ENCODE measurements at places on chromosomes 3 and 15. TPM values are rescaled to one million over a fixed set of nuclear protein-coding genes. Genes with fewer than 3 reads are reported as not detected.
A peak's percentile ranks its signal among the peaks of the same experiment; 100 is the strongest.

Gene RTP3
- 0.07 TPM for total RNA-seq

GRCh38 chr3:51340989-51341636 lies 44.0 kb upstream of the MANF start:
- no peak for DNase-seq

Gene CHRM5
- total RNA-seq = not detected

DNA sequence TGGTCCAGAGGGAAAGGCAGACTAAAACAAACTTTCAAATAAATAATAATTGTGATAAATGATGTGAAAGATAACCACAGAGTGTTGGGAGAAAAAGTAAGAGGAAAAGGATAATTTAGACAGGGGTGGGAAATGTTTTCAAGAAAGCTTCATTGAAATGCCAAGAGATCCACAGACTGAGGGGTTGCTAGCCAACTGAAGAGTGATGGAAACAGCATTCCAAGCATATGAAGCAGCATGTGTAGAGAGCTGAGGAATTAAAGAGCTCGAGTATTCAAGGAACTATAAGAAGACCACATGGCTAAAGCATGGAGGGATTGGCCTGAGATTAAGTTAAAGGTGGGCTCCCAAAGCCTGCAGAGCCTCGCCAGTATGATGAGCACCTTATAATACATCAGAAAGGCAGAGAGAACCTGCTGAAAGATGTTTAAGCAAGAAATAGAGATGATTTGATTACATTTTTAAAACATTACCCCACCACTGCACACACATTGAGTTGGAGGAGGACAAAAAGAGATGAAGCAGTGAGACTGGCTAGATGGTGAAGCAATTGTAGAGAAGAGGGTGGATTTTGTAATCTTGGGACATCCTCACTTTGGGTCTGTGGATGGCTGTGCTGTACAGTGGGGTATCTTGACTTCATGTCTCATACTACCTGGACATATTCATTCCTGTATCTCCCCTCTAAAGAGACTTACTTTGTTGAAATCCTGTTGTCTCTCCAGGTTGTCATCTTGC lies 100.8 kb downstream of the STAC start:
- DNase-seq = no peak

DNA sequence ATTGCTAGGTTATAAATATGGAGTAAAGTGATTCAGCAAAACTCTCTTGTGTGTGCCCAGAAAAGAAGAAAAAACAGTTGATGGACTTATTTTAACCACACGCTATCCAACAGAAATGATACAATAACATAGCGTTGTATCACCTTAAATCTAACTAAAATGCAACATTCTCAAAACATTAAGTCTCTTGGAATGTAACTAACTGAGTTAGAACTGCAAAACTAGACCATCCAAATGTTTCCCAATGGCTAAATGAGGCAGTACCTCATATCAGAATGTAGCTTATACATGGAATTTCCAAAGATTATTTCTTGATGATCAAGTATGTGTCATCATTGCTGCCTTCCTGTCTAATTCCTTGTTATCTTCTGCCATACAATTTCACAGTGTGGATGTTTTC lies 187.9 kb downstream of the CNTN3 start:
- DNase-seq = no peak

- DNase-seq = no peak
These were observed 186.4 kb downstream of the FAM43A start for GRCh38 chr3:194871864-194872668.

Gene PDZRN3
- total RNA-seq = 7.4 TPM

GRCh38 chr3:78887029-78887428 lies 880.8 kb downstream of the ROBO1 start:
- no peak for DNase-seq

DNA sequence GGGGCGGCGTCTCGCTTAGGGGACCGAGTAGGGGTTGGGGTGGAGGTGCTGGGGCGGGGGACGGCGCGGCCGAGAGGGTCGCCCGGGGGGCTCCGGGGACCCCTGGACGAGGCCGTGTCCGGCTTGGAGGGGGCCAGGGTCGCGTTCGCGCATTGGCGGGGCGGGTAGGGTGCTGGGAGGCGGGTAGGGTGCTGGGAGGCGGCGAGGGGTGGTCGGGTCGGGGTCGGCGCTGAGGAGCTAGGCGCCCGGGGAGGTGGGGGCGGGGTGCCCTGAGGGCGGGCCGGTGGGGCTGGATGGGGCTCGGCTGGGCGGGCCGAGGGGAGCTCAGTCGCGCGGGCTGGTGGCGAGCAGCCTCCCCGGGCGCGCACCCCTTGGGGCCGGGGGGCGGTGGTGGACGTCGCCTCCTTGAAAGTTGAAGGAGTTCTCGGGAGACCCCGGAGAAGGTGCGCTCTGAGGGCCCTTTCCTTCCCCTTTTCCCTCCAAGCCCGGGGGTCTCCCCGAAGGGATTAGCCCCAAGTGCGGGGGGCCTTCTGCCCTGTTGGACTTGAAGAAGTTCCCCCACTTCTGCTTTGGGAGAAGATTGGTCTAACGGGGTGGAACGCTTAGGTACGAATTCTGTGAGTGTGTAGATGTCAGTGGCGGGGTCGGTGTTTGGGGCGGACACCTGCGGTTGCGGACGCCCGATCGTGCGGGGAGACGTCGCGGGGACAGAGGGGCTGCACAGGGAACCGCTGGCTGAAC lies 543 bp downstream of the MEF2A start:
- DNase-seq = peak; percentile 68

DNA sequence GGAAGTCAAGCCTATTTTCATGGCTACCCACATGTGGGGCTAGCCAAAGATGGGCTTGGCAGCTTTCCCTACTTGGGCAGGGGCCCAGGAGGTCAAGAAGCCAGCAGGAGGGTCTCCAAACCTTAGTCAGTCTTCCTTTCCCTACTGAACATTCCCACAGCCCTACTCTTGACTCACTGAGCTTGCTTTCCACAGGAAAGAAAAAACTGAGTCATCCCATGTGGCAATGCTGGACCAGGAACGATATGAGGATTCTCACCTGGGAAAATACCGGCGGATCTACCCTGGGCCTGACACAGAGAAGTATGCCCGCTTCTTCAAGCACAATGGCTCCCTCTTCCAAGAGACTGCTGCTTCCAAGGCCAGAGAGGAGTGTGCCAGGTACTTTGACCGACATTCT lies 3.7 kb upstream of the NGRN start:
- no peak for DNase-seq

DNA sequence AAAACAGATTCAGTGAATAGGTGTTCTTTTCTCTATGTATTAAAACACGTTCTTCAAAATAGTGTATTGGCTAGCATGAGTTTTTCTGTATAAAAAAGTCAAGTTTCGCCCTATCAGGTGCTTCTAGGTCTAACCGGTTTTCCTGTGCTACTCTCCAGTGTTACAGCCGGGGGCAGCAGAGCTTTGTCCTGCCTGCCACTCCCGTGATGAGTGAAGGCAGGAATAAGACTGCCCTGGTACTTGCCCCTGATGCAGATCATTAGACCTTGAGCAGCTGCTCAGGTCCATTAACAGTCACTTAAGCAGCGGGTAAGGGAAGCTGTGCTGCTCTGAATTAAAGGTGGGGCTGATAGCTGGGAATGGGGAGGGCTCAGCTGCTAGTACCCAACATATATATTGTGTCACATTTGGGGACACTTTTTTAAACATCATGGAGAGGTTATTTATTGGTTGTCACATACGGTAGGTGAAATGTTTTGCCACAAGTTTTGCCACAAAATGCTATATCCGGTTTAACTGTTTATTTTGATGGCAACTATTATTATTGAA lies 1.3 kb upstream of the UNC13C start:
- peak; percentile 44 for DNase-seq

DNA sequence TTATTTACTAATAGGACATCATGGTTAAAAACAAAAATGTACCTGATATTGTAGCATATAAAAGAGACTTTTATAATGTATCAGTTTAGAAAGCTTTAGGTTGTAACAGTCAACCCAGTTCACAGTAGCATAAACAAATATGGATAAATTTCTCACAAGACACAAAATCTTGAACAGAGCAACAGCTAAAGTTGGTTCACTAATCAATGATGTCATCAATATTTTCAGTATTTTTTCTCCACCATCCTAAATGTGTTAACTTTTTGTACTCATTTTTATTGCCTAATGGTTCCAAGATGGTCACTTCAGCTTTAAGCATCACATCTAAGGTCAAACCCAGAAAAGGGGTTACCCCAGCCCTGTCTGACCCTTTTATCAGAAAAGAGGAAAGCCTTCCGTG lies 21.2 kb upstream of the NRG4 start:
- no peak for DNase-seq

Gene GNAT1
- total RNA-seq = not detected

DNA sequence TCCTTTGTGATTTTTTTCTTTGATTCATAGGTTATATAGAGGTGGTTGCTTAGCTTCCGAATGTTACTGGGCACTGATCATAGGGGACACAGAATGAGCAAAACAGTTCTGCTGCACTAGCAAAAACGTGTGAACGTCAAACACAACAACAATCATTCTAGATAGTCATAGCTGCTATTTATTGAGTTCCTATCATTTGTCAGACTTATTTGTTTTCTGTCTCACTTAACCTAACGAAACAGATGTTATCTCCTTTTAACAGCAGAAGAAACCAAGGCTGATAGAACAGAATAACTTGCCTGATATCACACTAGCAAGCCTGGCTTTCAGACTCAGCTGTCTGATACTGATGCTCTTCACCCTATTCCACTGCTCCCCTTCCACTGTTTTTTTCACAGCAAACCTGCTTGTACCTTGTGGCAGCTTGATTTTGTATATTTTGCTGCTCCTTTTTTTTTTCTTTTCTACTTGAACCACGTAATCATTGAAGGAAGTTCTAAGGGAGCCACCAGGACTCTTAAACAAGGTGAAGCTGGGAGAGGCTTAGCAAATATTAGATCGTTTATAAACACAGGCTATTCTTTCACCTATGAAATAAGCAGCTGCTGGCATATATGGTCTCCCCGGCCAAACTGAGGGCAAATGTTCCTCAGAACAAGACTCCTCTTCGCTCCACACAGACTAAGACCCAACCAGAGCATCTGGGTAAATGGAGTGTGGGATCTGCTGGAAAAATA lies 78.8 kb downstream of the MCF2L2 start:
- no peak for DNase-seq

DNA sequence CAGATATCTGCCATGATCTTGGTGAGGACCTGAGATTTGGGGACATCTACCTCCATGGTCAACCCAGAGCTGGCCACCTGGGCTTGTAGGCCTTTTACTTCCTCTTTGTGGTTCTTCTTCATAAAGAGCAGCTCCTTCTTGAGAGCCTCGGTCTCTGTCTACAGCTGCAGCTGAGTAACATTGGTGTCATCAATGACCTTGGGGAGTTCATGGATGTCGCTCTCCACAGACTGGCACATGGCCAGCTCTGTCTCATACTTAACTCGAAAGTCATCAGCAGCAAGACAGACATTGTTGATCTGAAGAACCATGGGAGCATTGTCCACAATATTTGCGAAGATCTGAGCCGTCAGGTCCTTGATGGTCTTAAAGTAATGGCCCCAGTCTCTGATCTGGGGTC lies 15.7 kb upstream of the RASA2 start:
- no peak for DNase-seq

Gene KIF23
- 68.6 TPM for total RNA-seq

DNA sequence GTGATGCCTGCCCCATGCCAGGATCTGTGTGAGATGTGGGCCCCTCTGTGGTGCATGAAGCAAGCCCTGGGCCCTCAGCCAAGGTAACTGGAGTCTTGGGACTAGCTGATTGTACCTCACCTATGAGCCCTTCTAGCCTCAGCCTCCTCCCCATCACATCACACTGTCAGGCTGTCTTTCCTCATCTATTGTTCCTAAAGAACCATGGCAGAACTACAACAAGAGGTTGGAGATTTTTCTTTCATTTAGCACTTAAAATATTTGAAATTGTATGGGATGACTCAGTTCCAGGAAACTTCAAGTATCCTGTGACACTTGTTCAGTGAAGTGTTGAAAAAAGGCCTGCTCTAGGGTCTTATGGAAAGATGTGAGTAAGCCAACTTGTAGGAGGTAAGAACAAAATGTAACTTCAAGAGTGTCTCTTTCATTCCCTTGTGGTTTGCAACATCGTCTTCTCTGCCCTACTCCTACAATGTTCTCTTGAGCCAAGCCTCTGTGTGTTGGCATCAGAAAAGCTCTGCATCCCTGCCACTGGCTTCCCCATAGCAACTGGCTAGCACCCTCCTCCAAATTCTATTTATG lies 58.7 kb upstream of the TIPARP start:
- no peak for DNase-seq

Gene TRIM71
- total RNA-seq = 105 TPM

Gene EPHB1
- total RNA-seq = 3.3 TPM

DNA sequence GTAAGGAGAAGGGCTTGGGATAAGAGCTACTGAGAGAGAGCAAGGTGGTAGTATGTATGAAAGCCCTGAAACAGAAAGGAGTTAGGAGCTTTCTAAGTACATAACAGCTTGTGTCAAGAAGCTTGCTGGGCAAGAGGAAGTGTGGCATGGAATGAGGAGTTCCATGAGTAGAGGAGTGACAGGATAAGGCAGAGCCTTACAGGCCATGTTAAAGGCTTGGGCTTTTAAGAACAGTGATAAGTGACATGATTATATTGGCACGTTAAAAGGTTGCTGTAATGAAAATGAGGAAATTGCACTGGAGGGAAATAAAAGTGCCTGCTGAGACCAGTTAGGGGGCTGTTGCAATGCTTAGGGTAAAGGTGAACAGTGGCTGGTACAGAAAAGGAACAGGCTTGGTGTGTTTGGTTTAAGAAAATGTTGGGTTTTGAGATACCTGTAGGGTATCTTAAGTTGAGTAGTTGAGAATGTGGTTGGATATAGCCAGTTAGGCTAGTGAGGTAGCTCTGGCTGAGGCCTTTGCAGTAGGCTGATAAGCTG lies 49.0 kb downstream of the MEF2A start:
- DNase-seq = no peak

Gene EOMES
- 54.9 TPM for total RNA-seq

DNA sequence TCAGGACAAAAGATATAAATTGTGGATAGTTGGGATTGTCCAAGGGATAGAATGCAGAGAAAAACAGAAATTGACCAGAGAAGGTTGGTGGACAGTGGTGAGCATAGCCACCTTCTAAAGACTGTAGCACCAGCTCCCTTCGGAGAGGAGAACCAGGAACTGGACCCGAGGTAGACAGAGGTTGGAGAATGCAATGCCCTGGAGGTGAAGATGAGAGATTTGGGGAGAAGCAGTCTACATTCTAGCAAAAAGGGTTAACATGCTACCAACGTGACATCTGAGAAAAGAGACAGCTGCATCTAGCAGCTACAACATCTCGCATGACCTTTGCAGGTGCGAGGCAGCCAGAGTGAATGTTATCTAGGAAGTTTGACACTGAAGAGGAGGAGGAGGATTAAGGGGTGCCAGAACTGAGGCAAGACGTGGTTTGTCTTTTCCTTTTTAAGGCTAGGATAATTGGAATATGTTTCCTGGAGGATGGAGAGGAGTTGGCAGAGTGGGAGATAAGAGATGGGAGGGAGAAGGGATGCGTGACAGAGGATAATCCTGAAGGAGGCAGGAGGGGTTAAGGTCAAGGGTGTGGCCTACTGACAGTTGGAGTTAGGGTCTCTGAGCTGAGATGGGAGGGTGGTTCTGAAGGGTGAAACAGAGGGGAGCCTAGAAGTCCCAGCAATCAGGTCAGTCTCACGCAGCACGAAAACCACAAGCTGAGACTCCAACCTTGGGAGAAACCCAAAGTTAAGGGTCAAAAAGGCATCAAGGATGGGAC lies 103.7 kb upstream of the NR2E3 start:
- DNase-seq = no peak

Gene KLHL6
- 0.33 TPM for total RNA-seq
